Stimulated activated CD4-positive, alpha-beta T cell treated with anti-CD3 and anti-CD28 coated beads, Interleukin-15, amount 100 ng/mL, for 1 hour (primary cell): ENCODE measurements at places on chromosomes 16 and 17.

GRCh38 chr16:53893731-53894435, 189.9 kb downstream of the FTO start:
- DNase-seq: no peak

- no peak for DNase-seq
Observed at GRCh38 chr16:53504665-53505064, 1.7 kb upstream of the AKTIP start.

DNA sequence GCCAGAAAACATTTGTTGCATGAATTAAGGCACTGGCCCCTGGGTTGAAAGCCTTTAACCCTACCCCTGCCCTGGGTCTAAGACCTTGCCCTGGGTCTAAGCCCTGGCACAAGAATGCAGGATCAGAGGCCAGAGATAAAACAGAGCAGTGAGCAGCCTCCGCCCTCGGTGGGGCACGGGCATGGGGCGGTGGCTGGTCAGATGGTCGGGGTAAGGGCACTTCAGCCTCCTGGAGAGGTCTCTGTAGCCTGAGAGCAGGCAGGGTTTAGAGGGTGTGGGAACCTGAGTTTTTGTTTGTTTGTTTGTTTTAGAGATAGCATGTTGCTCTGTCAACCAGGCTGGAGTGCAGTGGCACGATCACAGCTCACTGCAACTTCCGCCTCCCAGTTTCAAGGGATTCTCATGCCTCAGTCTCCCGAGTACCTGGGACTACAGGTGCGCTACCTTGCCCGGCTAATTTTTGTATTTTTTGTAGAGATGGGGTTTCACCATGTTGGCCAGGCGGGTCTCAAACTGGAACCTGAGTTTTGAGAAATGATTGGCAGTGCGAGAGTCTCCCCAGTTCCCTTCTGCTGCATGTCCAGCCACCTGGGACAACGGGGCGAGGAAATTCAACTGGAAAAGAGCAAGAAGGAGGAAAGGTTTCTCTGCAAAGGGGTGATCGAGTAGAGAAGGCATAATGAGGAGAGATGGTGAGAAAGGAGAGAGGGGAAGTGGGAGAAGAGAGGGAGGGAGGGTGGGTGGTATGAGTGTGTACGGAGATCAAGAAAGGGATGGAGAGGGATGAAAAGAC, 27.7 kb downstream of the TNS4 start:
- DNase-seq: no peak

DNA sequence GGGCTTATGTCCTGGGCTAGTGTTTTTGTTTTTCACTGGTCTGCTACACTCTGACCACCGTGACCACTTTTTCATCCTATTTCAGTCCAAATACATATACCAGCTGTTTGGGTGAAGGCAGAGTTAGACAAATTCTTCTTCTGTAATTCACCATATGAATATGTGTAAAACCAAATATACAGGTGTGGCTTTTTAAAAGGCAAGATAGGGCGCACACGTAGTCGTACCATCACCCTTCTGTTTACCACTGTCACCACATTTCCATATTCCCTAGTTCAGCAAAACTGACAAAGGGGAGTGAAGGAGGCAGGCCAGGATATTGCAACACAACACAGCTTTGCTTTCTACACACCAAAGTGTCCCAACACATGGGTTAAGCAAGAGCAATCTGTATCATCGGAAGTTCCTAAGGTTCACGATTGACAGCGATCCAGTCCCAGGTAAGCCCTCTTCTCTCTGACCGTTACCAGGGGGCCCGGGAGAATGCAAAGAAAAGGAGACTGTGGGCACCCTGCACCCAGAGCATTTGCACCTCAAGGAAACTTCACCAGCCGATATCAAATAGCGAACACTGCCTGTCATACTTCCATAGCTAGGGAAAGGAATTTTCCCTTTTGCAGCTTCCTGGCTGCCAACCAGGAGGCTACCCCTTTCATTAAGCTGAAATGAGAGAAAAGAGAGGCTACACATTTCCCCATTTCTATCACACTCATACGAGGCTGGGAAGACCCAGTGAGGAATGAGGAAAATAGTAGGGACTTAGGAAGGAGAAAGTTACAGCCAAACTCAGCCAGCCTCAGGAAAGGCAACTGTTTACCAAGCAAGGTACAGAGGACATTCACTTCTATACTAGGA, 23.1 kb downstream of the CREBBP start:
- no peak for DNase-seq

GRCh38 chr16:28925386-28926228, 569 bp upstream of the RABEP2 start:
- DNase-seq: peak; percentile 59

- no peak for DNase-seq
Observed at GRCh38 chr17:80695979-80696378, 151.3 kb downstream of the RPTOR start.

DNA sequence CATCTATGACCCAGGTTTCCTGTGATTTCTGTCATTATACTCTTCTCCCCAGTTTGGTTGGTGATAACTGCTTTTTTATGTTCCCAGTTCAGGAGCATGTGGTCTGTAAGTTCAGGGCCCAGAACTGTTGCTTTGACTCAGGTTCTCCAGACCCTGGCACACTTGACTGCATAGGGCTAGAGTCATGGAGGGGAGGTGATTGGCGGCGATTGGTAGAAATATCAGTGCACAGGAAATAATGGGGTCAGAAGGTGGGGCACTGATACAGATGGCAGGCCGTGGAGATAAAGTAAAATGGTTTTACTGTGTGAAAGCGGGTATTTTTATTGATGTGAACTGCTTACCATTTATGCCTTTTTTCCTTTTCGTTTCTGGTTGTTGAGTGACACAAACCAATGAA, 28.7 kb downstream of the TAC4 start:
- no peak for DNase-seq

GRCh38 chr16:4879049-4879448, 31.8 kb downstream of the UBN1 start:
- DNase-seq: no peak
